CD8-positive, alpha-beta T cell (primary cell): ENCODE measurements at places on chromosomes 4 and X.

DNA sequence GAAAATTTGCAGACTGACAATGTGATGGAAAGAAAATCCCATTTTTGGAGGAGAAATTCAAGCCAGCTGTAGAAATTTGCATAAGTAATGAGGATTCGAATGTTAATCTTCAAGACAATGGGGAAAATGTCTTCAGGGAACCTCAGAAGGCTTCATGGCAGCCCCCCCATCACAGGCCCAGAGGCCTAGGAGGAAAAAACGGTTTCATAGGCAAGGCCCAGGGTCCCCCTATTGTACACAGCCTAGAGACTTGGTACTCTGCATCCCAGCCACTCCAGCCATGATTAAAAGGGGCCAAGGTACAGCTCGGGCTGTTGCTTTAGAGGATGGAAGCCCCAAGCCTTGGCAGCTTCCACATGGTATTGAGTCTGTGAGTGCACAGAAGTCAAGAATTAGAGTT is 303.6 kb upstream of the PCDH7 start:
- DNase-seq: no peak

DNA sequence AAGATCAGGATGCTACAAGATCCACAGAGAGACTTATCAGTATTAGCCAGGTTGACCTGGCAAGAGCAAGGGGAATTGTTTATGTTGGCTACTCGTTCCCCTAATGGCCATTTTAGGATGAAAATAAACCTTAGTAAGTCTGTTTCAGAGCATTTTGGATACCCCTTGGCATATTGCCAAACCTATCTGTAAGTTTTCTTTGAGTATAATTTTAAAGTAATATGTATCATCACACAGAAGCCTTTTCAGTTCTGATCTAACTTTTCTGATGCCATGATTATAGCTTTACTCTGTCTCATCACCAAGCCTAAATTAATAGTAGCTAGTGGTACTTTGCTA is 99.7 kb downstream of the TSPAN7 start:
- no peak for DNase-seq

DNA sequence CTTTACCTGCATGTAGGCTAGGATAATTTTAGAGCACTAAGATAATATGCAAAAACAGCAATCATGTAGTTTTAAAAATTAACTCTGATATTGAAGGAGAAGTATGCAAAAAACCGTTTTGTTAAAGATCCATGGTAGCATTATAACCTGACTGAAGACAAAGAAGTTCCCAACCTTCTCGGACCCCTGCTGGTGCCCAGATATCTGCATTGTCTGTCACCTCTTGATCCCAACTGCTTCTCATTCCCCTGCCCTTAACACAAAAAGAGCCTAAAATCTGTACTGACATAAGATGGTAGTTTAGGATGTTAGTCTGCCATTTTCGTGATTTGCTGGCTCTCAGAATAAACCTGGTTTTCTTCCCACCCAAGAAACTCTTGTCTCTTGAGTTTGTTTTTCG is 61.5 kb upstream of the UCP1 start:
- DNase-seq: no peak

GRCh38 chrX:18047491-18047890 is 173.2 kb downstream of the BEND2 start:
- DNase-seq: no peak

GRCh38 chr4:114997576-114998247 is 115.7 kb downstream of the NDST4 start:
- no peak for DNase-seq

DNA sequence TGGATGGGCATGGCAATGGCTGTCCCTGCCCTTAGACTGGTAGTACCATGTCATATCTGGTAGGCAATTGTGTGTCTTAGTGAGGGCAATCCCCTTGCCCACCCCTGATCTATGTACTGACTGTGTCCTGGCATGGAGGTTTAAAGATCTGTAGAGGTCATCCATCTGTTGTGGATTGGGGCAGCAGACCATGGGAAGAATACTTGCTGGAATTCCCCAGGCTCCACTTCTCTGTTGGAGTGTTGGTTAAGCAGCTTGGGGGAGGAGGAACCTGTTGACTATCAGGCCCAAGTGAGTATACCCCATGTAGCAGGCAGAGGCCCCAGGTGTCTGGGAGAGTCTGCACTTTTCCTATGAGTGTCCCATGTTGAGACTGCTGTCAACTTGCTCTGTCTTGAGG is 246.7 kb upstream of the DIPK2B start:
- DNase-seq: no peak
